ENCODE measurements at places on chromosomes 11 and 22. TPM values are rescaled to one million over a fixed set of nuclear protein-coding genes. Genes with fewer than 3 reads are reported as not detected.

The CST6 gene
- total RNA-seq, result not detected

The ARHGEF17 gene
- 40.4 TPM for total RNA-seq

The PKP3 gene
- 11.9 TPM for total RNA-seq

The SCN3B gene
- under 0.01 TPM for total RNA-seq

The SLC5A1 gene
- total RNA-seq, result not detected

The FREY1 gene
- total RNA-seq, result not detected

Data from pericardium fibroblast (primary cell).